ENCODE measurements at places on chromosomes 2 and 18. TPM values are rescaled to one million over a fixed set of nuclear protein-coding genes. Genes with fewer than 3 reads are reported as not detected.
A peak's percentile ranks its signal among the peaks of the same experiment; 100 is the strongest.

DNA sequence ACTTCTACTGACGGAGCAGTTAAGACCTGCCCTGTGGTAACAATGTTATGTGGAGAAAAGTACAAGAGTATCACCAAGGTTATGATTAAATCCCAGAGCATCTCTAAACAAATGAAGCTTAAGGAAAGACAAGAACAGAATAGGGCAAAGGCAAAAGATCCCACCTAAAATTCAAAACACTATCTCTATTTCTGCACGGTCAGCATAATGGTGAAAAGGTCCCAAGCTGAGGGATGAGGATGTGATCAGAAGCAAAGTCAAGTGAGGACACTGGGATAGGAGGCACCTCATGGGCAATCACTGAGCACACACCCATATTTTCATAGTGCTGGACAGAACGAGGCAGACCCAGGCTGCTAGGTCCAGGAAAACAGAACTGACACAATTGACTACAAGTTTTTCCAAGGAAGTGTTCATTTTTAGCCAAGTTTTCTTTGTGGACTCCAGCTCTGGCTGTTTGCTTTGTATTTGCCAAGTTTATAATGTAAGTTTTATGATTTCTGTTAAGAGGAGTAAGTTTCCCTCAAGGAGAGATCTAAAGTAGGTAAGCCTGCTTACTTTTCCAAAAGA, 77.8 kb downstream of the NCKAP5 start:
- H3K27ac ChIP-seq, result no peak overlapping the region
- no peaks in the 10 kb centered on the region for H3K36me3 ChIP-seq
- H3K27me3 ChIP-seq, result no peaks in the 10 kb centered on the region
- no peaks in the 10 kb centered on the region for H3K4me1 ChIP-seq
- DNase-seq, result no peak

DNA sequence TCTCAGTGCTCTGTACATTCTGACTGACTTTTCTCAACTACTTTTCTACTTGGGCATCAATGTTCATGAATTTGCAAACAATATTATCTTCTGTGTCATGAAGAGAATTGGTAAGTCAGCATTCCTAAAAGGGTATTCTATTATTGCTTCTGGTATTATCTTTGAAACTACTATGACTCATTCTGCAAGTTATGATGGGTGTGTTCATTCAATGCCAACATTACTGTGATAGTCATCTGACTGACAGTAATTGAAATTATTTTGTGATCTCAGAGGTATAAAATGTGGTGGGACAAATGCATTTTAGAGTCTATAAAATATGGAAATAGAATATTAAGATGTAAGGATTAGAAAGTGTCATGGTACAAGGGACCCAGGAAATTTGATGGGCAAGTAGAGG, 736.0 kb upstream of the CELF4 start:
- no peak overlapping the region for H3K27ac ChIP-seq
- DNase-seq, result no peak
- no peaks in the 10 kb centered on the region for H3K27me3 ChIP-seq
- H3K4me1 ChIP-seq, result no peaks in the 10 kb centered on the region

GRCh38 chr2:113124181-113124961, 3.0 kb upstream of the IL1RN start:
- H3K27ac ChIP-seq, result no peak overlapping the region
- H3K36me3 ChIP-seq, result no peaks in the 10 kb centered on the region
- no peaks in the 10 kb centered on the region for H3K27me3 ChIP-seq
- DNase-seq, result peak; percentile 64

GRCh38 chr2:213451542-213452239, 167.4 kb downstream of the SPAG16 start:
- H3K4me1 ChIP-seq, result no peaks in the 10 kb centered on the region
- H3K27ac ChIP-seq, result no peak overlapping the region
- no peak for DNase-seq
- no peaks in the 10 kb centered on the region for H3K36me3 ChIP-seq

RNU2-63P gene
- total RNA-seq, result not detected

All from adrenal gland (tissue), 19 donors.